ENCODE measurements at places on chromosomes 1 and 21.
A peak's percentile ranks its signal among the peaks of the same experiment; 100 is the strongest.

DNA sequence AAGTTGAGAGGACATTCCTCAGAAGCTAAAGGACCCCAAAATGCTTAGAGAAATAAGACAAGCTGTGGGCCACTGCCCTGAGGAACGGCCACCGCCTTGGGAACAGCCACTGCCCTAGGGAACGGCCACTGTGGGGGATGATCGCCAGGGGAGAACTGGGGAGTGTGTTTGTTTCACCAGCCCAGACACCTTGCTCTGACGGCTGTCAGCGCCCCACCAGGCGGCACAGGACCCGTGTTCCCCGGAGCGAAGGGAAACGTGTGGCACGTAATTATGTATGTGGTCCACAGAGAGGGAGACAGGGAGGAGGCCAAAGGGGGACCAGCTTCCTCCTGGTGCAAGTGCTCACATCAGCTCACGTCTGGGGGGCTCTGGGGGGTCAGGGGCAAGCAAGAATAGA, 45.8 kb upstream of the RIPK4 start:
- DNase-seq: no peak

DNA sequence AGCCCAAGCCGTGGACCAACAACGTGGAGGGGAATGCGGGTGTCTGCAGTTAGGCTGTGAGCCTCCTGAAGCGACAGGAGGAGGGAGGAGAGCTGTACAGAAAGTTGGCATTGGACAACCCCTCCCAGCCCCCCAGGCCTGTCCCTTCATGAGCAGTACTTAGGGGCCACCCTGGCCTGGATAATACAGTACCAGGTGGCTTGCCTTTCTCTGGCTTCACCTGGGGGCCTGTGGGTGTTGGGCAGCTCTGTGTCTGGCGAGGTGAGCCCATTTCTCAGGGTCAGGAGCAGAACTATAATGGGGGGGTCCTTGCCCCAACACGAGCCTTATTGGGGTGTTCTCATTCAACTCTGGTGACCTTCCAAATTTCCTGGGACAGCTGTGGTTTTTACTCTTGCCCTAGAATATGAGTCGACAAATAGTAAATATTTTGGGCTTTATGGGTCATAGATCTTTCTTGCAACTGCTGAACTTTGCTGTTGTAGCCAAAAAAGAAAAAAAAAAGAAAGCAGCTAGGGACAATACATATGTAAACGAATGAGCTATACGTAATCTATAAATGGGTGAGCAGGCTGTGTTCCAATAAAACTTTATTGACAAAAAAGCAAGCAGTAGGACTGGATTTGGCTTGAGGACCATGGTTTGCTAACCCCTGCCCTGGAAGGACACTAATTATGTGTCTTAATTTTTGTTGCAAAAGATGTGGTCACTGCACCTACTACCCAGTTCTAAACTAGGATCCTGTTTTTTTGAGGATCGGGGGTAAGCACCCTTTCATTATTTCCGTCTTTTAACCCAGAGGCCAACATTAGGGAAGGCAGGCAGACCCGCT, 11.4 kb downstream of the COQ8A start:
- DNase-seq: no peak

DNA sequence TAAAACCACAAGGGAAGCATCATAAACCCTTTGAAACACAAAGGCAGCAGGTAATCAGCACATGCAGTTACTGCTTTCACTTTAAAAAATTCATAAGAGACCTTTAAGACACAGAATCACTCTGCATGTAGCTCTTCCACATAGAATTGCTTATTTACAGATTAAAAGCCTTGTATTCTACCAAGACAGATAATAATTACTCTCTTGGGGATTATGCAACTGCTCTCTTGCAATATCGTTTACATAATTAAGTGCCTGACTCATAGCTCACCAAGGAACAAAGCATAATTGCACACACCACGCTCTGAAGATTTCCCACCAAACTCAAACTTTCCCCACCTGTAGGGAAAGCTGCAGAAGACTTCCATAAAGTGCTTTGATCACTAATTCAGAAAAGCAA, 87.9 kb downstream of the VAV3 start:
- DNase-seq: no peak

- DNase-seq: no peak
Measured at GRCh38 chr1:110783292-110783918, 89.5 kb upstream of the CD53 start.

DNA sequence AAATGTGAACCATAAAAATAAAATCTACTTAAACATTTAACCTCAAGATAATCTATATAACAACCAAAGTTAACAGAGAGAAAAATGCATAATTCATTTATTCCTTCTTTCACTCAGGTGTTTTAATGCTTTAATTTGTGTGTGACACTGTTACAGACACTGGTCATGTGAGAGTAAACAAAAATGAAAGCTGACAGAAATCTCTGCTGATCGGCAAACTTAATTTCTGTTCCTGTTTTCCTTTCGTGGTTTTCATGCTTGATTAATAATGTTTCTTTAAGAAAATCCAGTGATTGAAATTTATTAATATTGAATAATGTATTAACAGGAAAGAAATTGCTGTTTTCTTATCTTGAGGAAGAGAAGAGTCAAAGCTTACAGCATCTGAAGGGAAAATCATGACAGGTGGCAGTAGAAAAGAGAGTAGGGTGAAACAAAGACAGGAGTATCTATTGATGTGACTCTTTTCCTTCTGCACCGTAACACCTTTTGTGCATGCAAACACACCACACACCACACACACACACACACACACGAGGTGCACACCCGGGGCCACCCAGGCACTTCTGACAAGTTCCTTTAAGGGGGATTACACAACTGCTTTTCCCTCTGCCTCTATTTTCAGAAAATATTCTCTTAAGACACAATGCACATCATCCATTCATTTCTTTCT, 1.6 kb downstream of the OR2AK2 start:
- DNase-seq: no peak

GRCh38 chr21:35254006-35254764, 205.1 kb upstream of the RUNX1 start:
- peak; percentile 33 for DNase-seq

DNA sequence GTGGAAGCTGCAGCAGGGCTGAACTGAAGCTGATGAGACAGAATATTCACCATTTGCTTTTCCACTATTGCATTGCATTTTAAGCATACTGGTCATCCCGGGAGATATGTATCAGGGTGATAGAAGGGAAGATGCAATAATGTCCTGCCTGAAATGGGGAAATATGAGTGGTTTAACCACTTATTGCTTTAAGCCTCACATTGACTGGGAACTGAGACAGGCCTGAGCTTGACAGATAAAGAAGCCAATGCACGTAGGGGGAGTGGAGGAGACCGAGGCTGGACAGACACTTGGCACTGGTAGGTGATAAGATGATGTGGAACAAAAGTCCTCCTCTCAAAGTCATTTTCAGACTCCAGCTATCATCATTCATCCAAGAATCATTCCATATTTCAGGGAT, 911.7 kb upstream of the NCAM2 start:
- DNase-seq: no peak

DNA sequence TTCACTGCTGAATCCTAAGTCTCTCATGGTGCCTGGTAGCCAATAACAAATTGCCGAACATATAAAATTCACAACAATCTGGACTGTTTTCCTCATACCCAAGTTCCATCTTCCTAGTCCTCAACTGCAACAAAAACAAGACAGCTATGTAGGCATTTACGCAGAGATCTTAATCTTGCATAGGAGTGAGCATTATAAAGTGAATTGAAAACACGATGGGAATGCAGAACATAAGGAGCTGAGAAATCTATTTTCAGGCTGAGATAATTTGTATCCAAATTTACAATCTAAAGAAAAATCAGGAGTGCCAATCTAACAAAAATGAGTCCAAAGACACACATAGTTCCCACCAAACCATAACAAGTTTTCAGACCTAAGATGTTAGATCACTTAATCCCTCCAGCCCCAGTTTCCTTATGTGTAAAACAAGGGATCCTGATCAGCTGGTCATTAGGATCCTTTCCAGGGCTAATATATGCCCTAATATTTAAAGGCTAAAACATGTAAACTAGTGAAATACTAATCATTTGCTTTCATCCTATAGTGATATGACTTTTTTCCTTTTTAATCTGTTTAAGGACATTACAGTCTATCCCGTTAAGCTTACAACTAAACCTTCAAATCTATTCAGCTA, 1.9 kb downstream of the SLC16A1 start:
- no peak for DNase-seq

- no peak for DNase-seq
Measured at GRCh38 chr1:77476475-77476874, 194.7 kb downstream of the AK5 start.

DNA sequence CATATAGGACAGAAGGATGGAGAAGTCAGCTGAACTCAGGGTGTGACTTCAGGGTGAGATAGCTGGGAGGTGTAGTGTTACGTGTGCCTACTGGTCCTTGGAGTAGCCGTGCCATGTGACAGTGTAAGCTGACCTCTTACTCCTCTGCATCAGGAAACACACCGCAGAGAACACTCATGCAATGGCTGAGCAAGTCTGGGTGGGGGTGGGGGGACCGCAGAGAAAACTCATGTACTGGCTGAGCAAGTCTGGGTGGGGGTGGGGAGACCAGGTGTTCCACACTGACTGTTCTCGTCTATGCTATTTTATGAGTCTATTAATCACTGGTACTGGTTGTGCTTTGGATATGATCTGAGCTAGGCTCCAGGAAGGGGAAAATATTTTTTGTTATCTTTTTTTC, 233.1 kb downstream of the PAPPA2 start:
- peak; percentile 99 for DNase-seq

GRCh38 chr1:234561319-234561718, 48.7 kb downstream of the IRF2BP2 start:
- no peak for DNase-seq

Data from NCI-H187 (cell line).